ENCODE measurements at places on chromosomes 2 and 18.

DNA sequence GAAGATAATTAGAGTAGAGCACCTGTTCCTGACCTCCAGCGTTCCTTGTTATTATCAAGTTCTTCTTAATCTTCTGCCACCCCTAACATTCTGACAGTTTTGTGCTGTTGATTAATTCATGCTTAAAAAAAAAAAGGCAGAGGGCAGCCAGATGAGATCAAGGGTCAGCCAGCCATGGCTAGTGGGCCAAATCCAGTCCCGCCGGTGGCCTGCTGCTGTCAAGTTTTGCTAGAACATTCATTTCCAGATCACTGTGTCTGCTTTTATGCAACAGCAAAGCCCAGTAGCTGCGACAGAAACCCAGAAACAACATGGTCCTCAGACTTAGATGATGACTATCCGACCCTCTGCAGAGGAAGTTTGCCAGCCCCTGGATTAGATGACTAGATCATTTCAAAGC, 101.6 kb downstream of the RNF144A start:
- H3K4me1 ChIP-seq: peaks cover 6% of the 10 kb centered on the region
- H3K36me3 ChIP-seq: no peaks in the 10 kb centered on the region
- H3K27ac ChIP-seq: peak overlapping the region; percentile 78
- no peak overlapping the region for H3K4me3 ChIP-seq

- no peak overlapping the region for H3K27ac ChIP-seq
- DNase-seq: no peak
Measured at GRCh38 chr2:118865106-118865505, 17.7 kb upstream of the EN1 start.

- H3K27ac ChIP-seq: peak overlapping the region; percentile 28
- H3K4me1 ChIP-seq: peaks cover 15% of the 10 kb centered on the region
- H3K36me3 ChIP-seq: no peaks in the 10 kb centered on the region
- DNase-seq: peak; percentile 47
- H3K4me3 ChIP-seq: no peak overlapping the region
Measured at GRCh38 chr2:173982918-173983317, 17.7 kb upstream of the SP3 start.

DNA sequence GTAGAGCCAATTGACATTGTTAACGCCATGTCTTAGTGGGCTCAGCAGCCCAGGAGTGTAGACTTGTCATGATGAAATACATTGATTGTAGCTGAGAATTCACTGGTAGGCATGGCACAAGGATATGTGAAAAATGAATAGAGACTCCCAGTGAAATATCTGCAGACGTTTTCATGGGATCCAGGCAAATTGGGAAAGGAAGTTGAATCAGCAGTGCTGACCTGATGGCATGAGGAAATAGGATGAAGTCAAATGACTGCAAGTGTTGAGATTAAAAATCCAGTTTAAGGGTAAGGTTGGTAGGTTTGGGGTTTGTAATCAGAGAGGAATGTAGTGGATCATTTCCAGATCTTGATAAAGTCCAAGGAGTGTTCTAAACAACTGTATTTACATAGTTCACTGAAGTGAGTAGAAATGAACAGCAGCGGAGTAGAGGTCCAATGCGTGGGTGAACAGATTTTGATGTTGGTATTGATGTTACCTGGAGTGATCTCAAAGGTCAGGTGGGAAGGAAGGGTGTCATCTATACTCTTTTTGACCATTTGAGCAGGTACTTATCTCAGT, 24.6 kb downstream of the INSIG2 start:
- H3K4me3 ChIP-seq: no peak overlapping the region
- no peak for DNase-seq
- no peaks in the 10 kb centered on the region for H3K36me3 ChIP-seq
- no peaks in the 10 kb centered on the region for H3K4me1 ChIP-seq
- no peak overlapping the region for H3K27ac ChIP-seq
- no peaks in the 10 kb centered on the region for H3K27me3 ChIP-seq

DNA sequence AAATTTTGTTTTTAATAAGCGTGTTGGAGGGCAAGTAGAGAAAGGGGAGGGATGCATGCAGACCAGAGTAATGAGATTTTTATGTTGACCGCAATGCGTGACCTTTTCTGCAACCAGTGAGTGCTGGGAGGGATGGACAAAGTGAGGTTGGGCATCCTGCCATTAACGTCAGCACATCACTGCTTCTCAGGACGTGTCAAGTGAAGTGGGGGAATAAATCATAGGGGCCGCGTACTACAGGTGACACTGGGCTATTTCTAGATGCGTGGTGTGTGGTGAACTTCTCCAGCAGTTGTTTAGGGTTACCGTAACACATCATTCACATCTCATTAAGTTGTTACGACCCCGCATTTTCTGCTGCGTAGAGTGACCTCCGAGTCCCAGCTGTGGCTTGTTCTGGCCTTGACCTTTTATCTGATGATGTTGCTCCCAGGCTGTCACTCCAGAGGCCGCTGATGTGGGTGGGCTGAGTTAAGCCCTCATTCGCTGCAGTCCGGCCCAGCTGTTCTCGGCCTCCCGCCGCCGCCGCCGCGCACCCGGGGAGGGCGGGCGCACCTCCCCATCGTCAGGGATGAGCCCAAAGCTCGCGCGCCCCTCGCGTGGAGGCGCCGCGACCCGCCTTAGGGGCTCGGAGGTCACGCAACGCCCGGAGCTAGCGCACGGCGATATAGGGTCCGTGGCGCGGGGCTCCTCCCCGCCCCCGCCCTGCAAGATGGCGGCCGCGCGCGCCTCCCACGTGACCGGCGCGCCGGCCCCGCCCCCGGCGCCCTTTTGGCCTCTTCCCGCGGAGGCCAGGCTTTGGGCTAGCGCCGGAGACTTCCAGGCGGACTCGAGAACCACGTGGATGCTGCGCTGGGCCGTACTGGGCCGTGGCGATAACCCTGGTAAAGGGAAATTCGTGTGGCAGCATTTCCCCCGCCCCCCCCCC, 3.5 kb downstream of the ZCCHC2 start:
- peak overlapping the region; percentile 98 for H3K27ac ChIP-seq
- no peaks in the 10 kb centered on the region for H3K4me1 ChIP-seq
- H3K27me3 ChIP-seq: no peaks in the 10 kb centered on the region

- H3K36me3 ChIP-seq: no peaks in the 10 kb centered on the region
- H3K27me3 ChIP-seq: no peaks in the 10 kb centered on the region
- H3K27ac ChIP-seq: peak overlapping the region; percentile 82
- H3K4me3 ChIP-seq: no peak overlapping the region
Measured at GRCh38 chr2:217468042-217468830, 534.6 kb downstream of the TNS1 start.

GRCh38 chr2:23944976-23945375, 4.7 kb downstream of the UBXN2A start:
- DNase-seq: no peak
- H3K27me3 ChIP-seq: no peaks in the 10 kb centered on the region
- H3K4me1 ChIP-seq: no peaks in the 10 kb centered on the region
- no peak overlapping the region for H3K27ac ChIP-seq

DNA sequence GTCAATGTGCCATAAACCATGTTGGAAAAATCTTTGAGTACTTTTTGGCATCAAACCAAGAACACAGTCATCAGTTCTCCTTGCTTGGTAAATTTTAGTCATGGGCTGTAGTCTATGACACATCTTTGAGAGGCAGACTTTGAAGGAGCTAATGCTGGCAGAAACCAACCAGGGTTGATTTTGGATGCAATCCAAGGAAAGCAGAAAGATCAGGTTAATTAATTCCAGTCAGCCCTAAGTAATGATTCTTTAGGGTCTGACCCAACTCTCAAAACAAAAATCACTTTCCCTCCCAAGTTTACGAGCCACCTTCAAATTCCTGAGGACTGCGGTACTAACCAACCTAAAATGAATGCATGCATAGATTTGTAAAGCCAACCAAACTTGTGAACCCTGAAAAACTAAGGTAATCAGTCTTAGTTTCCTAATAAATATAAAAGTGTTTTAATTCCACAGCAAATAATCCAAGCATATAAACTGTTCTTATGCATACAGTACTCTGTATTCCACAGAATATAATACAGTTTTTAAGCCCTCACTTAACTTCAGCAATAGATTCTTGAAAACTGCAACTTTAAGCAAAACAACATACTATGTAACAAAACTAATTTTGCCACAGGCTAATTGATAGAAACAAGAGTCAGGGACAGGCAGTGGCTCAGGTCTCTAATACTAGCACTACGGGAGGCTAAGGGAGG, 22.0 kb downstream of the AP1S3 start:
- H3K4me1 ChIP-seq: no peaks in the 10 kb centered on the region
- H3K27me3 ChIP-seq: no peaks in the 10 kb centered on the region
- DNase-seq: no peak
- H3K36me3 ChIP-seq: no peaks in the 10 kb centered on the region

DNA sequence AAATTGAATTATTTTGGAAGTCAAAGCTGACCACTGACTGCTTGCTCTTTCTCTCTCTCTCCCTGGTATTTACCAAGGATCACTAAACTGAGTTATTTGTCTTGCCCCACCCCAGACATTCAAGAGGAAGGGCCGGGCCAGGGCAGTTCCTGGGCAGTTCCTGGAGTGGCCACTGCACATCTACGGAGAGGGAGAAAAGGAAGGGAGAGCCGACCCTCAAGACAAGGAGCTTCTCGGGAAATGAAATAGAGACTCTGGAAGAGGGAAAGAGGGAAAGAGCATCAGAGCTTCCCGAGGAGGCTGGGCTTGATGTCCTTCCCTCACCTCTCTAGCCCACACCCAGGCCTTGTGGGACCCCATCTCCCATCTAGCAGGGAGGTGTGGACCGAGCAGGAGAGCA, 83.1 kb downstream of the SEPTIN10 start:
- H3K4me3 ChIP-seq: no peak overlapping the region
- H3K36me3 ChIP-seq: no peaks in the 10 kb centered on the region
- no peaks in the 10 kb centered on the region for H3K4me1 ChIP-seq
- no peaks in the 10 kb centered on the region for H3K27me3 ChIP-seq
- peak overlapping the region; percentile 24 for H3K27ac ChIP-seq
- no peak for DNase-seq

Data from uterus (tissue), 4 donors.